Urinary bladder (tissue), 4 donors: ENCODE measurements at places on chromosomes 2 and 18. TPM values are rescaled to one million over a fixed set of nuclear protein-coding genes. Genes with fewer than 3 reads are reported as not detected.
A peak's percentile ranks its signal among the peaks of the same experiment; 100 is the strongest.

DNA sequence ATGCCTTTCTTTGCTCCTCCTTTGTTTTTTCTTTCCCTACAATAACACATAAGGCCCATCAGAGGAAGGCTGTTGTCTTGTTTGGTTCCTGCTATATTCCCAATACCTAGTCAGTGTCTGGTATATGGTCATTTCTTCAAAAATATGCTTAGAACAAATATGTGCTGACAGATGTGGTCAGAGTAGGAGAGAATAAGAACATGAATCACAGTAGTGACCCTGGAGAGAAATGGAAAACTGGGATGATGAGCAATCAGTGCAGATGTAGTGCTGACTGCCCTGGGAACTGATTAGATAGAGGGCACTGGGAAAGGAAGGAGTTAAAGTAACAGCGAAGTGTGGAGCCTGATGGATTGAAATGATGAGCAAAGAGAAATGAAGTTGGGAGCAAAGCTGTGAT, 189.4 kb upstream of the LHCGR start:
- no peak for DNase-seq

The TBR1 gene
- total RNA-seq = 0.11 TPM

GRCh38 chr2:26702025-26702424, 9.5 kb downstream of the KCNK3 start:
- no peak for DNase-seq

The AMER3 gene
- 0.42 TPM for total RNA-seq

DNA sequence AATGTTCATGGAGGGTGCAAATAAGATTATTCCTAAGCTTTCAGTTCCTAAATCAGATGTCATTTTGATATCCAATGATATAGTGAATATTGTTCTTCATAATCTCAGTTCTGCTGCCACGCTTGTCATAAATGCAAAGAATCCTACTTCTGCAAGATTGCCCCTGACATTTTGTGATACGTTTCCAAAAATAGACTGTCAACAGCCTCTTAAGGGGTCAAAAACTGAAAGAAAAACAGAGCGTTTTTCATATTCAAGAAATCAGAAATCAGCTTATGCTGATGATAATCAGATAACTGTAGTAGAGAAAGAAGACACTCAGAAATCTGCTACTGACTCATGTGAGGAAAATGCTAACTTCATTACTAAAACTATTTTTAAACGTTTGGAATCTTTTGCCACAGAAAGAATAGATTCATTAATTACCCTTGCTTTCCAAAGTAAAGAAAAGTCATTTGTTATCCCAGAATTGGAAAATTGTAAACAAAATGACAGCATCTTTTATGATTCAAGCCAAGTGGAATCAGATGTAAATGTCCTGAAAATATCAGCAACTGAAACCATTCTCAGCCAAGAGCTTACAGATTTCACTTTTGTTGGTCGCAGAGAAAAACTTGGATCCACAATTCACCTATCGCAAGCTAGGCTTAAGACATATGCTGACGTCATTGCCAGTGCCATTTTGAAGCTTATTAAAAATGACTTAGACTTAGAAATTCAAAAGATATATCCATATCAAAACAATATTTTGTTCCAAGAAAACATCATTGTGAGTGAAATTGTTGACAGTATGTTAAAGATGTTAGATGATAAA, 55.1 kb downstream of the FSIP2 start:
- DNase-seq = no peak

DNA sequence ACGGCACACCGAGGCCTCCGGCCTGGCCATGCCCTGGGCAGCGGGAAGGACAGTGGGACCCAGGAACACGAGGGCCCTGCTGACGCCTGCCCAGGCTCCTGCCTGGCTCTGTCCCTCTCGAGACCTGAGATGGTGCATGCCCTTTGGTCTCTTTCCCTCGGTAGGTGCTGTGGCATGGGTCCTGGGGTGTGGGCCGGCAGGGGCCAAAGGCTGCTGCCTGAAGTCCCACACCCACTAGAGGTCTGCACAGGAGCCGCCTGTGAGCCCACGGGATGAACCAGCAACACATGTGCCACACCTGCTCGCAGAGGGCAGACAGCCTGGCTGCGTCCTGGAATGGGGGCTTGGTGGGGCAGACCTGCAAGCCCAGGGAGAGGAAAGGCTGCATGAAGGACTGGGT, 73.3 kb downstream of the NDUFA10 start:
- no peak for DNase-seq

DNA sequence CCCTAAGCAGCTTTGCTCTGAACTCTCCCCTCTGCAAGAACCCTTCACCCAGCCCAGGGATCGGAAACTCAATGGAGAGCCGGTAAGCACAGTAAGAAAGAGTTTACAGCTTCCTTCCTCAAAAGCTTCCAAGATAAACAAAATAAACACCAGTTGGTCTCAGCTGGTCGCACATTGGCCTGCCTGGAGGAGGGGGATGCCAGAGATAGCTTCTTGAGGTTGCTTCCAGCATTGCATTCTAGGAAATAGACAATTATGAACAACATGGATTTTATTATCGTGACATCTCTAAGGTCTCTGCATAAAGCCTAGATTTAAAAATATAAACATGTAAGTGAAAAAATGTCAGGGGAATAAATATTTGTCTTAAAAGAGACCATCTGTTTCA, 141.5 kb upstream of the PKDCC start:
- DNase-seq = no peak

DNA sequence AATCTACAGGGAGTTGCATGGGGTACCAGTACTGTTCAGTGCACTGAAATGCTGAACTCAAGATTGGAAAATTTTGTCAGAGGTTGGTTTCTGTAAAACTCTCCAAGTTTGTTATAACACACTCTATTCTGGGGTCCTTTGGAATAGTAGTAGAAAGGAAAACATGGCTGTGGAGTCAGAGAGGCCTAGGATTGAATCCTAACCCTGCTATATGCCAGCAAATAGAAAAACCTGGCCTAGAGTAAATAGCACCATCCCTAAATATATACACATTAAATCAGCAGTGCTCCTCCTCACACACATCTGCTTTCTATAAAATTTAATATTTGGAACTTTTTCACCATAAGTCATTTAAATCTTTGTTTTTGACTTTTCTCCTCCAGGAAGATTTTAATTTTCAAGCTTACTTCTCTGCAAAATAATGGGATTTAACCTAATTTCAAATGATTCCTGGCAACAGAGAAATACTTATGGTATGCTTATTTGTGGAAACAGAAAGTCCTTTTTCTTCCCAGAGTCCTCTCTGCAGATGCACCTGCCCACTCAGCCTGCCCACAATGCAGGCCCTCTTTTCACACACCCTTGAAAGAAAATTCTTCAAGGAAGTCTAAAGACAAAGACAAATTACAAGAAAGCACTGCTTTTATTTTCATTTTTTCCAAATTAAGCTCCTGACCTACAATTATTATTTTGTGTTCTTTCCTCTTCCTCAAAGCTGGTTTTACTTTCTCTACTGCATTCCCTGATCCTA, 197.5 kb upstream of the LRRTM1 start:
- DNase-seq = no peak

DNA sequence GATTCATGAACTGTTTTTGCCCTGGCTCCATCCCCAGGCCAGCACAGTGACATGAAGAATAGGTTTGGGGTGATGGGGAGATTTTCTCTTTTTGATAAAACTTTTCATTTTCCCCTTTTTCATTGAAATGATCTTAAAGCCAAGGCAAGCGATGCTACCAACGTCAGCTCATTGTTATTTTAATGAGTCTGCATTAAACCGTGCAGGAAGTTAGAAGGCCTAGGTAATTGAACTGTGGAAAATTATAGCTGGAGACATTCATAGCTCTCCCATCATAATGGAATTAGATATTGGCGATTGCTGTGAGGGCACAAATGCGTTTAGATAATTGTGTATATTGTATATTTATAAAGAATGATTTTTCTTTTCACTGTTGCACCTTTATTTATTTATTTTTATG, 33.2 kb downstream of the SMARCAL1 start:
- DNase-seq = no peak

DNA sequence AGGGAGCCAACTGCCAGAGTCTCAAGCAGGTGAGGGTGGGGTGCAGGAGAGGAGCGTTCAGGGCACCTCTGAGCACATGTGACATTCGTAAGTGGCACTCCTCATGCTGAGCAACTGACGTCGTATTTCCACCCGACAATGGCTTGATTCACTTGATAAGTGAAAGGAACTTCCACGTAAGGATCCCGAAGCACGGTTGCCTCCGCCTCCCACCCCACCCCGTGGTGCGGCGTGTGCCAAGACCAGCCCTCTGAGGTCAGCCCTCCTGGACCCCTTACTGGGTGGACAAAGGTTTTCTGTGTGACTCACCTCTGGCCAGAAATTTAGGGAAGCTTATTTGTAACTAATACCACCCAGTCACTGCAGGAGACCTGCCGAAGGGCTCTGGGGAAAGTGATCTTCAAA, 59.9 kb downstream of the AGAP1 start:
- no peak for DNase-seq

DNA sequence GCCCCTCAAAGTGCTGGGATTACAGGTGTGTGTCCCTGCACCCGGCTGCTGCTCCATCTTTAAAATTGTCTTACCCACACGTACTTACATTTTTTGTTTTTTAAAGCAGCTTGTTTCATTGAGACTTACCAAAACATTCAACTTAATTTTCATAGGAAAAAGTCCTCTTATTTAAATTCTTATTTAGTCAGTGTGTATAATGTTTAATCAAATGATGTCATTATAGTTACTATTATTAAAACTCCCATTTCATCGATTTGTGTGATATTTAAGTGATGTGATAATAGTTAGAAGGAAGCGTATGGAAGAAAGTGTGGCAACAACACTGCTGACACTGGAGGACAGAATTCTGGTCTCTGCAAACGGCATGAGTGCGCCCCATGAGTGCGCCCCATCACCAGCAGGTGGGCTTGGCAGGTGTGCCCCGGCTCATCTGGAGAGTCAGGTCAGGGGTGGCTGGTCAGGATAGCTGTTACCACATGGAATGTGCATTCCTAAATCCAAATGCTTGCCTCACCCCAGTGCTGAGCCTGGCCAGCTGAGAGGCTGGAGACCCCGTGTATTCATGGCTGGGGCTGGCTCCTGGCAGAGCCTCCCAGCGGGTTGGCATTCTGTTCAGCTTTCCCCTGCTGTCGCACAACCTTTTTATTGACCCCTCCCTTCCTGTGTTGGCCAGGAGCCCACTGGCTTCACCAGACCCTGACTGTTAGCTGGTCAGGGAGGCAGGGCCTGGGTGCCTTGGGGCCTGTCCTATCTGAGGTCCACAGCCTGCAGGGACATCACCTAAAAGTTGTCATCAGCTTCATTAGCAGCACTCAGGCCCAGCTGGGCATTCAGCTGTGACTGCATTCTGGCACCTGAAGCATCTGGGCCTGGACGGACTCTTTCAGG, 79.7 kb downstream of the AGAP1 start:
- no peak for DNase-seq

- peak; percentile 92 for DNase-seq
Observed at GRCh38 chr2:227406177-227407031, 18.7 kb upstream of the SCYGR1 start.

- no peak for DNase-seq
Observed at GRCh38 chr18:58015065-58015780, 28.8 kb upstream of the NEDD4L start.

DNA sequence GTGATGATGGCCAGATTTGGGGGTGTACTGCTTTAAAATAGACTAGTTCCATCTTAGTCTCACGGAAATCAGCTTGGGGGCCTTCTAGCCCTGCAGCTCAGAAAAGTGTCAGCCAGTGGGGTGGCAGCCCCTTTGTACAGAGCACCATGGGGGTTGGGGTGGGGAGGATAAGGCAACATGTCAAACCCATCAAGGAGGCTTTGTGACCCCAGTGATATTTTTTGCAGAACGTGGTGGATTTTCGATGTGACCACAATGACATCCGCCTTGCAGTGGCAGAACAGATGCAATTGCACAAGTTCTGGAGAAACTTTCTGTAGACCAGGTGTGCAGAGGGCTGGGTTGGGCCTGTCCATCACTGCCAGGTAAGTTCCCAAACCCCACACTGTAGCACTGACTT, 3.0 kb upstream of the CD8A start:
- DNase-seq = no peak

DNA sequence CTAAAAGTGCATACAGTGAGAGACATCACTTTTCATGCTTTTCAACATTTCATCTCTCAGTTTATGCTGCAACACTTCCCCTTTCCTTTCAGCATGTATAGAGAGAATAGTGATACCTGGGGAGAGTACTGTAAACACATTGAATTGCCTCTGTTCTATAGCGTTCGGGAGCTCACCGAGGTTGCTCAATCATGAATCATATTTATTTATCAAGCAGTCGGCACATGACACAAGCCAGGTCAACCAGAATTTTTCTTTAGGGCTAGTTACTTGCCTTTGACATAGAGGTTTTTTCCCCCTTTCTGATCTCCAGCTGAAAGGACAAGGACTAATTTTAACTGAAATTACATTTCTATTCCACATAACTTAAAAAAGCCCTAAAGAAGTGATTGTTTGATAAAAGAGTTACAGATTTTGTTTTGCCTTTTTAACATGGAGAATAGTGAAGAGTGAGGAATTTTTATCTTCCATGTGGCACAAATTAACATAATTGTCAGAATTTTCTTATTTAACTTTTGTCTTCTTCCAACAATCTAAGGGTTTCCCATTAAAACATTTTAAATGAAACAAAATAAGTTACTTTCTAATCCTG, 690.9 kb upstream of the TMEFF2 start:
- DNase-seq = no peak

DNA sequence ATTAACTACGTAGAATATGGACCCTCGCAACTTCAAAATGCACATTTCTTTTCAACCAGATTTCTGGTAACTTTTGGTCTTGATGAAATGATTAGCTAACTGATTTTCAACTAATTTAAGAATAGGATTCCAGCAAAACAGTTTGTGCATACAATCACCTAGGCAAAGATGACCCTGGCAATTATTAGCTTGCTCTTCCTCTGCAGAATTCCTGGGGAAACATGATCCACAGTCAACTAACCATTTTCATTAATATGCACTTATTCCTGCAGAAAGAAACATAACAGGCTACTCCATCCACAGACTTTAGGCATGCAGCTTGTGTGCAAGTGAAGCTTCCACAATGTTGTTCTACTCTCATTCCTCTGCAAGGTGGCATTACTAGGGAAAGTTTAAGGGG, 1150.8 kb upstream of the FANCL start:
- DNase-seq = no peak

The UGT1A8 gene
- total RNA-seq = 0.16 TPM

The CHRNA1 gene
- total RNA-seq = 6.3 TPM

DNA sequence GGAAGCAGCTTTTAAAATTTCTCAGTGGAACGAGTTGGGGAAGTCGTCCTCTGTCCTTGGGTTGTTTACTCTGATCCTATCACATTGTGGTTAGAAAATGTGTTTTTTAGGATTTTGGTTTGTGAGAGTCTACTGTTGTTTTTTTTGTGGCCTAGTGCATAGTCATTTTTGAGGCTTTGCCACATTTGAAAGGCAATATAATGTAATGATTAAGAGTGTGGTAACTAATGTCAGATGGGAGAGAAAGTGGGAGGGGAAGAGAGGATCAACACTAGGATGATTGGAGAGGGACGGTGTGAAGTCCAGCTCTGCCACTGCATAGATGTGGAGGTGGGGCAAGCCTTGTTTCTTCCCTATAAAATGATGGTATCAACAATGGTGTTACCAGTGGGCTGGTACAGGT, 8.5 kb downstream of the SP140L start:
- DNase-seq = no peak
